SJSA1 (cell line): ENCODE measurements at places on chromosomes 2 and 18.

- H3K4me1 ChIP-seq = no peaks in the 10 kb centered on the region
- no peaks in the 10 kb centered on the region for H3K36me3 ChIP-seq
- no peaks in the 10 kb centered on the region for H3K27me3 ChIP-seq
- no peak overlapping the region for H3K27ac ChIP-seq
- H3K4me3 ChIP-seq = no peak overlapping the region
- DNase-seq = no peak
Measured at GRCh38 chr18:56563568-56563967, 74.8 kb downstream of the TXNL1 start.

GRCh38 chr2:44360749-44361329 lies 455 bp downstream of the PREPL start:
- no peaks in the 10 kb centered on the region for H3K36me3 ChIP-seq
- DNase-seq = no peak
- H3K4me1 ChIP-seq = peaks cover 10% of the 10 kb centered on the region; the same call in 1 of the 2 replicates
- H3K4me3 ChIP-seq = peak overlapping the region; percentile 68
- peak overlapping the region; percentile 100 for H3K27ac ChIP-seq

GRCh38 chr18:56321470-56321869 lies 316.9 kb downstream of the TXNL1 start:
- DNase-seq = no peak
- H3K27ac ChIP-seq = no peak overlapping the region
- no peaks in the 10 kb centered on the region for H3K36me3 ChIP-seq
- H3K4me3 ChIP-seq = no peak overlapping the region

DNA sequence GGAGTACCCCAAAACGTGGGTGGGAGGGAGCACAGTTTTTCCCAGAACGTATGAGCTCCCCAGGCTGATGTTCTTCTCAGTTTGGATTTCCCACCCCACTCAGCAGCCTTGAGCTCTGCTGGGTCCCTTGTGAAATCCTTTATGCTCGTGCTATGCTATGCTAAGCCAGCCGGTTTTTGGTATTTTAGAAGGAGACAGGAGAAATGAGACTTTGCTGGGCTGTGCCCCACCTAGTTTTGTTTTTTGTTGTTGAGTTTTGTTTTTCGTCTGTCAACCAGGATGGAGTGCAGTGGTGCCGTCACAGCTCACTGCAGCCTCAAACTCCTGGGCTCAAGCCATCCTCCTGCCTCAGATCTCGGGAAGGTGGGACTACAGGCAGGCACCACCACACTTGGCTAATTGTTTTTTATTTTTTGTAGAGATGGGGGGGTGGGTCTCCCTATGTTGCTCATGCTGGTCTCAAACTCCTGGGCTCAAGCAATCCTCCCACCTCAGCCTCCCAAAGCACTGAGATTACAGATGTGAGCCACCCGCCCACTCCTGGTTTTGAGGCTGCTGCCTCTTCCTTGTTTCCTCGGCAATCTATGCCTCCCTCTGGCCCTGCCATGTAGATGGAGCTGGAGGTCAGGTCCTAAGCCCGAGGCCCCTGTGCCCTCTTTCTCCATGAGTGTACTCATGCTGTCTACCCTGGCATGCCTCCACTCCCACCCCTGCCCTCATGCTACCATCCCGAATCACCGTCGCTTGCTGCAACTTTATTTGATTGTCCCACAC lies 17.5 kb upstream of the MGAT4A start:
- H3K36me3 ChIP-seq = no peaks in the 10 kb centered on the region
- no peak overlapping the region for H3K27ac ChIP-seq
- DNase-seq = no peak
- no peaks in the 10 kb centered on the region for H3K27me3 ChIP-seq

DNA sequence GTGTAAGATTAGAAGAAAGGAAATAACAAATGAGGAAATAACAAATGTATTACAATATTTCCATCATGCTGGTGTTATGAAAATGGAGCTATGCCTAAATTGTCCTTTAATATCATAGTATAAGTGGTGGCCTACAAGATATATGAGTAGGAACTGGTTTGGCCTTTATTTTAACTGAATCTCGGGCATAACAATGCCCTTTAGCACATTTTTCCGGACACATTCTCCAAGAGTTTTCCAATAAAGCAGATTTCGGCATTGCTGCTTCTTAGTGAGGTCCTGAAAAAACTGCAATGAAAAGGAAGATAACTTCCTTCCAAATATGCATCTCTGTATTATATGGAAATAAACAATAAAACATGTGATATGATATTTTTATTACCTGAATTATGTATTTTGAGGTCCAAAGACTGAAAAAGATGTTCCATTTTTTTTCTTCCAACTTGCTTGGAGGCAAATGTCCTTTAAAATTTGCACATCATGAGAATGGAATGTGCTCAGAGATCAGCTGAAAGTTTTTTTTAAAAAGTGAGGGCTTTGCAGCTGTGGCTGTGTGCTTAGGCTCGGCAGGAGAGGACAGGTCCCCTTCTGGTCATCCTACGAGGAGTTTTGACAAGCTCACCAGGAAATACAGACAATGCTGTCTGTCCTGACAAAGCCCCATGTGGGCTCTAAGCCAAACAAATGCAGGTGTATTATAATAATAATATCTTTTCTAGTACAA lies 132.3 kb upstream of the RND3 start:
- no peaks in the 10 kb centered on the region for H3K27me3 ChIP-seq
- H3K4me1 ChIP-seq = peaks cover 36% of the 10 kb centered on the region
- no peaks in the 10 kb centered on the region for H3K36me3 ChIP-seq
- H3K27ac ChIP-seq = no peak overlapping the region
- DNase-seq = peak; percentile 39

GRCh38 chr2:113209011-113209645 lies 35.4 kb downstream of the PSD4 start:
- peaks cover 48% of the 10 kb centered on the region for H3K4me1 ChIP-seq
- H3K36me3 ChIP-seq = no peaks in the 10 kb centered on the region
- H3K27ac ChIP-seq = peak overlapping the region; percentile 5; the same call in 1 of the 2 replicates
- no peak overlapping the region for H3K4me3 ChIP-seq
- no peaks in the 10 kb centered on the region for H3K27me3 ChIP-seq

DNA sequence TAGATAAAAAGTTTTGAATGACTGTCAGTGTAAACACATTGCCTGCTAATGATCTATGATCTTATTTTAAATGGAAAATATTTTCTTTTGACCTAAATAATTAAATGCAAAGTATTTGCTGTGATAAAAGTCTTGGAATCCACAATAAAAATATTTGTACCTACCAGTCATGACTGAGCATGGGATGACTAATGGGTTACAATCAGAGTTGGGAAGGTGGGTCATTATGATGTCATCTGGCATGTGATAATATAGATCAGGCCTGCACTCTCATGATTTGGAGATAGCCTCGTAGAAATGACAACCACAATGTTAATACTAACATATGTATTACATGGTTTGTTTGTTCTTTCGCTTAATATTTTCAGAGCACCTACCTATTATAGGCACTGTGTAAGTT lies 848.8 kb upstream of the KLHL29 start:
- H3K36me3 ChIP-seq = no peaks in the 10 kb centered on the region
- DNase-seq = no peak
- H3K4me1 ChIP-seq = no peaks in the 10 kb centered on the region
- H3K27me3 ChIP-seq = no peaks in the 10 kb centered on the region
- no peak overlapping the region for H3K4me3 ChIP-seq
- H3K27ac ChIP-seq = no peak overlapping the region

DNA sequence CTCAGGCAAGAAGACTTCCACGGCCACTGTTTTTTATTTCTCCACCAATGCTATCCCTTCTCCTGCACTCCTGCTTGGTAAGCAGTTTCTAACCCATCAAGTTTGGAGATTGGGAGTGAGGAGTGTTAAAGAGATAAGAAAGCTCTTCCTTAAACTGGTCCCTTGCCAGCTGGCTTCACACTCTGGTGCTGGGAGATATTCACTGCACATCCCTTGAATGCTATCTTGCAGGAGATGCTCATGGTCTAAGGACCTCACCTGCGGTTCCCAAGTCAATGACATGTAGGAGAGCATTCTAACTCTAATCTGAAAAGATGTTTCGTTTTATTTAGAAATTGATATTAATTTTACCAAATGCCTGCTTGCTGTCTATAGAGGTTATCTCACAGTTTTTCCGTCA lies 28.2 kb upstream of the CYRIA start:
- H3K4me3 ChIP-seq = no peak overlapping the region
- H3K4me1 ChIP-seq = no peaks in the 10 kb centered on the region
- H3K27ac ChIP-seq = no peak overlapping the region
- peaks cover 16% of the 10 kb centered on the region; the same call in 1 of the 2 replicates for H3K27me3 ChIP-seq

- H3K36me3 ChIP-seq = no peaks in the 10 kb centered on the region
- H3K4me3 ChIP-seq = no peak overlapping the region
- DNase-seq = no peak
- no peak overlapping the region for H3K27ac ChIP-seq
- H3K27me3 ChIP-seq = no peaks in the 10 kb centered on the region
Measured at GRCh38 chr2:68431316-68431972, 35.6 kb downstream of the FBXO48 start.

DNA sequence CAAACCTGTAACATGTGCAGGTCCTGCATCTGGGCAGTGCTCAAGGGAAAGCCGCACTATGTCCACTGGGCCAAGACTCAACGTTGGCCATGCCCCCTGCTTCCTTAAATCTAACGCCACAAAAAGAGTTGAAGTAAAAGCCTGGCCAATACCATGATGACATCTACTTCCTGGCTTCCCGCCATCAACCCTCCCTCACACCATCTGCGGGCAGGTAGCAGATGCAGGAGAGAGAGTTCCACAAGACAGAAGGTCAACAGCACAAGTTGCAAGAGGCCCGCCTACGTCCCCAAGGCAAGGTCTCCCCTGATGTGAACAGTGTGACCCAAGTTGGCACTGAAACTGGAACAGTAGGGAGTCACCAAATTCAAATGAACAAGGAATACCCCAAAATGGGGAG lies 48.4 kb downstream of the ABCG8 start:
- H3K36me3 ChIP-seq = peaks cover 50% of the 10 kb centered on the region
- no peaks in the 10 kb centered on the region for H3K27me3 ChIP-seq
- DNase-seq = no peak
- H3K27ac ChIP-seq = no peak overlapping the region
- H3K4me1 ChIP-seq = peaks cover 4% of the 10 kb centered on the region; the same call in 1 of the 2 replicates

GRCh38 chr2:16716024-16716423 lies 50.4 kb upstream of the CYRIA start:
- no peaks in the 10 kb centered on the region for H3K4me1 ChIP-seq
- no peak for DNase-seq
- no peaks in the 10 kb centered on the region; the same call in 1 of the 2 replicates for H3K27me3 ChIP-seq
- H3K36me3 ChIP-seq = no peaks in the 10 kb centered on the region
- no peak overlapping the region for H3K4me3 ChIP-seq
- no peak overlapping the region for H3K27ac ChIP-seq

- H3K27ac ChIP-seq = no peak overlapping the region
- no peaks in the 10 kb centered on the region for H3K4me1 ChIP-seq
- H3K27me3 ChIP-seq = no peaks in the 10 kb centered on the region
- DNase-seq = no peak
Measured at GRCh38 chr18:6150430-6150829, 255.1 kb upstream of the TMEM200C start.

DNA sequence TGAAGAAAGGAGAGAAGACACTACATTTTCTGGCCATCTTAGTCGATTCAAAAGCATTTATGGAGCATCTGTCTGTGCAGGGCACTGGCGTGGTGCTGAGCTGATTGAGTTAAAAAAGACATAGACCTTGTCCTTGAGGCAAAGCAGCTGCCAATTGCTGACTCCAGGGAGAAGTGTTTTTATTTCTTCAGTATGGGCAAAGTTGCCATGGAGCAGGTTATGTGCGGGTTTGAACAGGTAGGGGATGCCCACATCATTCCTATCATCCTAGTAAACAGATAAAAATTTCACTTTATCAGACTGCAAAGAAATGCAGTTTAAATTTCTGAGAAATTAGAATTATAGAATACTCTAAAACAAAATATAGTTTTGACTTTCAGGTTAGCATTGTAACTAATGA lies 125.8 kb downstream of the NUP35 start:
- H3K27ac ChIP-seq = no peak overlapping the region
- DNase-seq = no peak
- H3K36me3 ChIP-seq = no peaks in the 10 kb centered on the region
- H3K4me3 ChIP-seq = no peak overlapping the region
- H3K4me1 ChIP-seq = no peaks in the 10 kb centered on the region

DNA sequence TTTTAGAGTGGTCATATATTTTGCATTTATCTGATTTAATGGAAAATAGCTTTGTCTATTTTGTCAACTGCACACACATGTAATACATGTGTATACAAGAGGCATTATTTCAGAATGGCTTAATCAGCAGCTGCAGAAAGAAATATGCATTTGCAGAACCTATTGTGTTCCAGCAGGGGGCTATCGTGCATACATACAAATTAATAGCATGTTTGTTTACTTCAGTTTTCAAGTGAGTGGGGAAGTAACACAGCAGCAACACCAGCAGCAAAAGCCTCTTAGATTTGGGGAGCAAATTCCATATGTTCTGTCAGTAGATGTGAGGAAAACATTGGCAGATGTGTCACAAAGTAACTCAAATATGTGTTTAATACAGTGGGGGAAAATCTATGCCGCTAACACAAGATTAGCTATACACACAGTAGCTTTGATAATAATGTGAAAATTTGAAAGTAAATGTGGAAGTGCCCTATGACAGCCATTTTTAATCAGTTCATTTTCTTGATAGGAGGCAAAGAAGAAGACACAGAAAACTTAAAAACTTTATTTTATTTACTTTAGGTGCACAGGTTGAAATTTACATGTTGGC lies 218.1 kb downstream of the WDR7 start:
- no peaks in the 10 kb centered on the region for H3K36me3 ChIP-seq
- no peaks in the 10 kb centered on the region for H3K27me3 ChIP-seq
- peaks cover 5% of the 10 kb centered on the region; the same call in 1 of the 2 replicates for H3K4me1 ChIP-seq
- no peak overlapping the region for H3K4me3 ChIP-seq

- no peaks in the 10 kb centered on the region for H3K27me3 ChIP-seq
- DNase-seq = no peak
- no peaks in the 10 kb centered on the region for H3K36me3 ChIP-seq
Measured at GRCh38 chr2:62142054-62142453, 53.9 kb upstream of the B3GNT2 start.

DNA sequence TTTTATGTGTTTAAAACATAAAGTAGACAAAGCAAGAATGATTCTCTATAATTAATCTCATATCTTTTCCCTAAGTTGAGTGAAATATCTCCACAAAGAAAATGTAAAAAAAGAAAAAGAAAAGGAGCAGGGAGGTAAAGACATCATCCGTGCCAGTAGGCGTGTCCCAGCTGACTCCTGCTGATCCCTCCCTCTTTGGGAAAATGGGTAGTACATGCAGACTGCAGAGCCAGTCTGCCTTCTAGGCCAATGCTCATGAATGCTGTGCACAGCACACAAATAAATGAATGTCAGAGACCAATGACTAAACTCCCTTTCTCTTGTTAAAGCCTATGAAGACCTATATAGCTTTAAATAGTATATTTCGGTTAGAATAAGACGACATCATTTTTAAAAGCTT lies 64.7 kb downstream of the RAPH1 start:
- H3K4me1 ChIP-seq = peaks cover under 1% of the 10 kb centered on the region
- peaks cover 6% of the 10 kb centered on the region; the same call in 1 of the 2 replicates for H3K36me3 ChIP-seq
- no peak overlapping the region for H3K27ac ChIP-seq

- H3K4me3 ChIP-seq = no peak overlapping the region
- no peak for DNase-seq
- no peaks in the 10 kb centered on the region for H3K27me3 ChIP-seq
- no peaks in the 10 kb centered on the region for H3K4me1 ChIP-seq
Measured at GRCh38 chr18:3294435-3295080, 32.6 kb downstream of the MYL12B start.

- H3K27me3 ChIP-seq = no peaks in the 10 kb centered on the region
- H3K4me3 ChIP-seq = no peak overlapping the region
- H3K36me3 ChIP-seq = no peaks in the 10 kb centered on the region
- DNase-seq = no peak
- peaks cover 19% of the 10 kb centered on the region for H3K4me1 ChIP-seq
- H3K27ac ChIP-seq = no peak overlapping the region
Measured at GRCh38 chr2:43161650-43162510, 64.5 kb downstream of the ZFP36L2 start.
